ENCODE measurements at places on chromosomes 4 and X.

DNA sequence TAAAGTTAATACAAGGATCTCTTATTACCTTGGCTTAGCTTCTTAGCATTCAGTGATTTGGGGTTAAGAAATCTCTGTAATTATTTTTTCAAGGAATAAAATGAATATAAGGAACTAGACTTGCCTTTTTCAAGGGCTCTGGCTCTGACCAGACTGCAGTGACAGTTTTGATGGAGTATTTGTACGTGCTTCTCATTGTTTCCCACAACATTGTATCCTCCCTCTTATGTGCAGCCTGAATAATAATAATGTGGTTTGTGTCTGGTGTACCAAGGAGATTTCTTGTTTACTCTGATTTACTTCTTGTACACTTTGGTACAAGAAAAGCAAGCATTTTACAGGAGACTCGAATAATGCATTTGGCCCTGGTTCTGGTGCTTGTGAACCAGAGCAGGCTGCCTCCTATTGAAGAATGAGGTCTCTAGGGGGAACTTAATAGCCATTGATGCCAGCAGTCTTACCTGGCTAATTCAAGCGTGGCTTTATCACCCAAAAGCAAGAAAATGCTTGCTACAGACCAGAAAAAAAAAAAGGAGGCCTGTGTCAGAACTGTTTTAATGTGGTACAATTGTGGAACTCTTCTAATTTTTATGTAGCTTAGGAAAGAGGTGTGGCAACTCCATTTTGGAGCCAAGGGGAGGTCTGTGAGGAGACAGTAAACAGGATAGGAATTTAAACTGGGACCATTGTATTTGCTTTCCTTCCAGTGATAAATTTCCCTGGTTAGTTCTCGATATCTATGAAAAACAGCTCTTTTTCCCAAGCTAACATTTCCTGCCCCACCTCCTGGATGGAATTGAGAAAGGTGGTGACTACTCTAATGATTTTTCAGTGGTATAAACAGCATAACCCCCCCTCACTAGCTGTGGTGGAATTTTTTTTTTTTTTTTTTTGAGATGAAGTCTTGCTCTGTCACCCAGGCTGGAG is 5.6 kb downstream of the OTC start:
- no peak for DNase-seq

DNA sequence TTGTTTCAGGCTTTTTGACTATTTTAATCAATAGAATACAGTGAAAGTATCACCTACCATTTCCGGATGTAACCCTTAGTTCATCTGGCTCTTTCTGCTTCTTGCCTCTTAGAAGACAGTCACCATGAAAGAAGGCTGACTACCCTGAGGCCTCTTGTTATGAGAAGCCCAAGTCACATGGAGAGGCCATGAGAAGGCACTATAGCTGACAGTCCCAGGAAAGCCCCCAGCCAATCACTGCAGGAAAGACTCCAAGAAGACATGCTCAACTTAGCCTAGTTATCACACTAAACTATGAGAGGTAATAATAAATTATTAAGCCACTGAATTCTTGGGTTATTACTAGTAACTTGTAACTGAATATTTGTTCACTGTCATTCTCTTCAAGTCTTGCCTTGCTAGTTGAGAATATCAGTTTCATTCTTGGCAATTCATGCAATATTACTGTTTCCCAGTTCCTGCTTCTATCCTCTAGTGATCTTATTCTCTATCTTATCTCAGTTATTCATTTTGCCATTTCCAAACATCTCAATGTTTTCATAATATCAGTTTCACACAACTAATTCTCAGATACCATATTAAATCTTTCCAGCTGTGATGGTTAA is 57.1 kb upstream of the GUCY1A1 start:
- no peak for DNase-seq

- DNase-seq, result no peak
Observed at GRCh38 chrX:115560978-115561604, at the start of gene PLS3. Gene PLS3, plus strand, starts transcription at chrX:115561174. Its CDS starts 49,077 bp downstream, at chrX:115610251.

- DNase-seq, result no peak
Observed at GRCh38 chr4:182648766-182649165, 268.4 kb downstream of the DCTD start.

GRCh38 chrX:630007-630611 is 482 bp upstream of the SHOX start:
- DNase-seq, result no peak

DNA sequence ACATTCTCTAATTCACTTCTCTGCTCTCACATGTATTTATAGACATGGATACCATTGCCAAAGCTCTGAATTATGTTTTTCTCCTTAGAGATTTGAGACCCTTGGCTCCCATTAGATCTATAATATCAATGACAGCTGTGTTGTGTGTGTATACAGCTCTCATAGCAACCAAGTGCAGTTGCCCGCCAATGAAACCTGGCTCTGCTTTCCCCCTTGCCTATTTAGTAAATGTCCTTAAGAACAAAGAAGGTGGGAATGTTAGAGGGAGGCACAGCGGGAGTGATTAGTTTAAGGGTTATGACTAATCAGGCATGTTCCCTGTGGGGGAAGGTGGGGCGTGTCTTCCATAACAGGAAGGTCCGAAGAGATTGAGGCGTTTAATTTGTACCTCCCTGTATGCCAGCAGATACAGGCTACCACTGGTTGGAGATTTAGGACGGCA is 100.5 kb upstream of the TBC1D9 start:
- DNase-seq, result no peak

- DNase-seq, result no peak
Observed at GRCh38 chr4:121062521-121062920, 9.8 kb downstream of the NDNF start.

DNA sequence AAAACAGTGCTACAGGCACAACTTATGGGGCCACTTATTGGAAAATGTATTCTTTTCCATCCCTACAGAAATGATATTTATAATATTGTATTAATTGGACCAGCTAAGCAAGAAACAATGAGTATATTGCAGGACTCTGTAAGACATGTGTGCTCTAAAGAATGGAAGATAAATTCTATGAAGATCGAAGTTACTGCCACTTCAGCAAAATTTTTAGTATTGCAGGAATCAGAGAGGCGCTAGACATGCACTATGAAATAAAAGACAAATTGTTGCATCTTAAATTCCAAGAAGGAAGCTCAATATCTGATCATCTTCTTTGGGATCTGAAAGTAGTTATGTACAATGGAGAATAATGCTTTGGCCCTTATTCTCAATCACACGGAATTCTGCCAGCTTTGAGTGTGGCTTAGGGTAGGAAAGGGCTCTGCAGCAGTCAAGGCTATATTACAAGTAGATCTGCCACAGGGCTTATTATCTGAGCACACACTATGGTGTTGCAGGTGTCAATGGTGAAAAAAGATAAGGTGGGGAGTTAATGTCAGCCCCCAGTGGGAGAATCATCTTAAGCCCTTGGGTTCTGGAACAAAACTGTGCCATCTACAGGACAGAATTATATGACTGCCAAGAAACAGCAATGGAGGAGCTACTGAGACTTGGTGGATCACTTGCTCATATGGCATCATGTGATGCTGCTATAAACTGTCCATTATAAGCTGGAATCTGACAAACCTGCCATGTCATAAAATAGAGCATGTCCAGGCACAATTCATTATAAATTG is 334.0 kb upstream of the NDST3 start:
- no peak for DNase-seq

DNA sequence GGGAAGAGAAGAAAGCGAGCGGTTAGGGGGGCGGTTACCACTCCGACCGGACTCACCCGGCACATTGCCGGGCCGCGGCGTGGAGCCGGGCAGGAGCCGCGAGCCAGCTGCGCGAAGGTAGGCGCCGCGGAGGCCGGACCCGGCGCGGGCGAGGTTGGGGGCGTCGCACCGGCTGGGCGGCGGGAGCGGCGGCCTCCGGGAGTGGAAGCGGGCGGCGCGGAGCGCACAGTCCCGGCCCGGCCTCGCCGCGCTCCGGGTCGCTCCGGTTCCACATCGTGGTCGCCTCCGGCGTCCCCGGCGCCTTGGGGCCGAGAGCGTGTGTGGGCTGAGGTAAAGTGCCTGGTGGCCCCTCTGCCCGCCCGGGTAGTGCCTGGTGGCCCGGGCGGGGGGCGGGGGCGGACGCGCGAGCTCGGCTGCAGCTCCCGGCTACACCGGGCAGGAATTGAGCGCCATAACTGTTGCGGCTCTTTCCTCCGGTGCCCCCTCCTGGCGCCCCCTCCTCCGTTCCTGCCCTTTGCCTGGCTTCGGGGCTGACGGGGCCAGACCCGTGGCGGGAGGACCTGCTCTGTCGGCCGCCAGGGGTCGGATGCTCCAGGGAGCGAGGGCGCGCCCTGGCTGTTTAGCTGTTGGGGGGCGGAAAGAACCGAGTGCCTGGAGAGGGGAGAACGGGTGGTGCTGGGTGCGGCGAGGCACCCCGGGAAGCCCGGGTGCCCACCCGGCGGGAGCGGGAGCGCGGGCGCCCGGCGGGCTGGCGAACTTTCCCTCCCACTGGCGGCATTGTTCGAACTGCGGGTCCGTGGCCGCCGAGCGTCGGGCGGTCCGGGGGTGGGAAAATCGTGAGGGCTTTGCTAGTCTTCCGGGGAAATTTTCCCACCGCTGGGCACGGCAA is 626 bp downstream of the JADE3 start:
- peak; percentile 34 for DNase-seq

DNA sequence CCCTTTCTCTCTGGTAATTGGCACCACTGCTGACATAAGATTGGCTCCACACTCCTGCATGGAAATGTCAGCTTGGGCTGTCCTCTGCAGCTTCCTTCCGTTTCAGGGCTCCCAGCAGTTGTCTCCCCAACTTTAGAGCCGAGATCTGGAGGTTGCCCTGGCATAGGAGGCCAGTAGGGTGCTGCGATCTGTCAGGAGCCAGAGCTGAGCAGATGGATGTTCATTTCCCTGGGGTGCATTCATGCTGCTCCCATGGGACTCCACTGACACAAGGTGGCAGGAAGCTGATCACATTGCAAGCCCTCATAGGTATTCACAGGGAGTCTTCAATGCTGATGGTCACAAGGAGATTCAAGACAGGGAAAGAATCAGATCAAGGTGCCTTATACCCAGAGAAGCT is 116.6 kb upstream of the RAI2 start:
- DNase-seq, result no peak

DNA sequence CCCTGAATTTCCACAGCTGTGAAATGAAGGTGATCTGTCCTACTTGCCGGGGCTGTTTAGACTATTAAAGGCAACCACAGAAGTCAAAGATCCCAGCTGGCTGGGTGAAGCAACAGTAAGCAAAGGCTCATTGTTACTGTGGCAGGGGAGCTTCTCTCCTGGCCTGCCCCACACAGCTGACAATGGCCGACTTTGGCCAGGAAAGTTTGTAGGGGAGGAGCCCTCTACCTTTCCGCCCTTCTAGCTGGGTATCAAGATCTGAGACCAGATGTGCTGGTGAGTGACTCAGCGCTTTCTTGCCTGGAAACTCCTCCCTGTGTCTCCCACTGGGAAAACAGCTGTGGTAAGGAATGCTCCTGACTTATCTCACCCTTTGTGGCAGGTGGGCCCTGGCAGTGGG is 21.1 kb downstream of the RASSF6 start:
- no peak for DNase-seq

DNA sequence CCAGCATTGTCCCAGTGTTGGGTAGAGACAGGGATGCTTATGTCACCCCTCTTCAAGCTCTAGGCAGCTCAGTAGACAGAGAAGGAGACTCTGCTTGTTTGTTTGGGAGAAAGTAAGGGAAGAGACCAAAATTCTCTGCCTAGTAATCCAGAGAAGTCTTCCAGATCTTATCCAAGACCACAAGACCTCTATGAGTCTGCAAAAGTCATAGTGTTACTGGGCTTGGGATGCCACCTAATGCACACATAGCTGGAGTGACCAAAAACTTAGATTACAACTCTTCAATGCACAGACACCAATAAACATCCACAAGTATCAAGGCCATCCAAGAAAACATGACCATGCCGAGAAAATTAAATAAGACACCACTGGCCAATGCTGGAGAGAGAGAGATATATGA is 205.5 kb downstream of the UNC5C start:
- DNase-seq, result no peak

- no peak for DNase-seq
Observed at GRCh38 chr4:4918067-4918466, 58.6 kb downstream of the MSX1 start.

DNA sequence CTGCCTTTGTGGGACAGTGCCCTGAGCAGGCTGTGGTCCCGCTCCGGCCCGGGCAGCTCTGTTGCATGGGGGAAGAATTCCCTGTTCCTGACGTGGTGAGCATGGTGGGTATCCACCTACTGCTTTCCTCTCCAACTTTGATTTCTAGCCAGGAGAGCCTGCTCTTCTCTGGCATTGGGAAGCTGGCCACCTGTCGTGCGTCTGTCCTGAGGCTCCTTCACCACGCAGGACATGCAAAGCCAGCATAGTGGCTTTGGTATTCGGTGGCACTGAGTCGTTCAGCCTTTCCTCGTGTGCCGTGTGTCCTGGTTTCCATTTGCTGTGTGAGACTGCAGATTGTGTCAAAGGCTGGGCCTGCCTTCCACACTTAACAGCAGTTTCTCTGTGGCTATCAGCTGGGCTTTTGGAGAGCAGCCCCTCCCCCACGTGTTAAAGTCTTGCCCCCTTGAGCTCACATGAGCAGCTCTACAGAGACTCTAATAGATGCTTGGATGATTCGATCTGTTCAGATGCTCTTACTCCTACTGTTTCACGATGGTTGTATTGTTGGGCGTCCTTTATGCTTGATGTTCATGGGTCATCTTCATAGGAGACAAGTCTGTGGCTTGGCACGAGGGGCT is 46.3 kb upstream of the CLCN4 start:
- DNase-seq, result peak; percentile 21

DNA sequence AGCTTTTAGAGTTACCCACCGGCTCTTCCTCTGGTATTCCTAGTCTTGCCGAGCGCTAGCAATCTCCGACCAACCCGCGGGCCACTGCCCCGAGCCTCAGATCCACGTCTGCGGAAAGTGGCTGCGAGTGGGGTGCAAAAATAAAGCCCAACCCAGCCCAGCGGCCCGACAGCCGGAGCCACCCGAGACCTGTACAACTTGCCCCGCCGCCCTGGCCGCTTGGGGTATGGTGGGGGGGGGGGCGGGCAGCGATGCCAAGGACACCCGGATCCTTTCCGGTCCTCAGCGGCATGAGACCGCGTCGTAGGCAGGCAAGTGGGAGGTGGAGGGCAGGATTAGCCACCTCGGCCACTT is 1.6 kb downstream of the SLITRK4 start:
- no peak for DNase-seq

DNA sequence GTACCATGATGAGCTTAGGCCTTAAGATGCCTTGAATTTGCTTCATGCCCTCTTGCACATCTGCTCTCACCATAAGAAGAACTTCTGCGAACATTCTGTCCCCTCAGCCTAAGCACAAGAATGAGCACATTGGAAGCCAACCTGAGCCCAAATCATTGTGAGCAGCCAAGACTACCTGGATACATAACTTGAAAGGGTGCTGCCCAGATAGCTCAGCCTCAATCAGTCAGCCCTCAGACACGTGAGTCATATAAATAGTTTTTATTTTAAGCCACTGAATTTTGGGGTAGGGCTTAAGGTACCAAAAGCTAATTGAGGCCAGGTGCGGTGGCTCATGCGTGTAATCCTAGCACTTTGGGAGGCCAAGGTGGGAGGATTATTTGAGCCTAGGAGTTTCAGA is 27.5 kb upstream of the BBS12 start:
- DNase-seq, result no peak

- DNase-seq, result no peak
Observed at GRCh38 chr4:176675810-176676209, 116.9 kb downstream of the VEGFC start.

GRCh38 chrX:40543661-40544328 is 37.0 kb upstream of the ATP6AP2 start:
- no peak for DNase-seq
